ENCODE measurements at places on chromosomes 11 and 22.

- no peak for DNase-seq
Measured at GRCh38 chr11:88535916-88536547, 198.5 kb upstream of the CTSC start.

DNA sequence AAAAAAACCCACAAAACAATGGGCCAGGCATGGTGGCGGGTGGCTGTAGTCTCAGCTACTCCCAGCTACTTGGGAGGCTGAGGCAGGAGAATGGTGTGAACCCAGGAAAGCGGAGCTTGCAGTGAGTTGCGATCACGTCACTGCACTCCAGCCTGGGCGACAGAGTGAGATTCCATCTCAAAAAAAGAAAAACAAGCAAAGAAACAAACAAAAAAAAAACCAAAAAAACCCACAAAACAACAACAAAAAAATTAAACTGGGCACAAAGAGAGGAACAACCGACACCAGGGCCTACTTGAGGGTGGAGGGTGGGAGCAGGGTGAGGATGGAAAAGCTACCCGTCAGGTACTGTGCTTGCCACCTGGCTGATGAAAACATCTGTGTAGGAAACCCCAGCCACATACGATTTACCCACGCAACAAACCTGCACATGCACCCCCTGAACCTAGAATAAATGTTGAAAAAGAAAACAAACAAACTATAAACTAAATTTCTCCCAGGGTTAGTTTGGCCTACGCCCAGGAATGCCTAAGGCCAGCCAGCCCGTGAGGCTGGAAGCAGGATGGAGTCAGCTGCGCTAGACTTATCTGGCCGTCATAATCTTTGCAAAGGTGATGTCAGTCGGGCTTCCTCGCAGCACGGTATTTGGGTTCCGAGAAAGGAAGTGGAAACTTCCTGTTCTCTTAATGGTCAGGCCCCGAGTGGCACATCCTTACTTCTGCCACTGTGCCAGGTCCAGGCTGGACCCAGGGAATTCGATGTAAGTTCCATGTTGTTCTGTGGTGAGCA is 21.9 kb upstream of the CYB5R3 start:
- DNase-seq, result no peak

DNA sequence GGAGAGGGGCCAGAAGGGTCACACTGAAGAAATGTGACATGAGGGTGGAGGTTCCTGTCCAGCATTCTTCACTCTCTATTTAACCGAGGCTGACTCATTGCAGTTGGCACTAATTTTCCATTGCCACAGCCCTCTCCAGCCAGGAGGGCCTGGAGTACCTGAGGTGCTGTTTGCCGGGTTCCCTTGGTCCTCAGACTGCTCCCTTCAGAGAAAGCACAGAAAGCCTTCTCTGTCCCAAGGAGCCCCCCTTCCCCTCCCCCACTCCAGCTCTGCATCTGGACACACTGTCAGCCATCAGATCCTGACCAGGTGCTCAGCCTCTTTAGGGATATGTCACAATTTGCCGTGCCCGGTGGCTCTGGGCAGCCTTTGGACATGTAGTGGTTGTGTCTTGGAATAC is 3.2 kb upstream of the C11orf91 start:
- no peak for DNase-seq

DNA sequence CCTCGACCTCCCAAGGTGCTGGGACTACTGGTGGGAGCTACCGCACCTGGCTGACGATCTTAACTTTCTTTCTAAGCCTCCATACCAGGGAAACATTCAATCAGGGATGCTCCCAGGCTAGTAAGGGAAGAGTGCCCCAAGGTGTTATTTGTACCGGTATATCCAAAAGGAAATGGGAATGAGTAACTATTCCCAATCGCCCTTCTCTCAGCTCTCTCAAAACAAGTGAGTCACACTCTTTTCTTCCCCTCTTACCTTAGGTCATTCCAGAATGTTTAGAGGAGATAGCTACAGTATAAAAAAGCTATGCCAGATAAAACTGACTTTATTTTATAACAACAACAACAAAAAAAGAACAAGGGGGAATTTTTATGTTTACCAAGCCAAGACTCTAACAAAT is 13.7 kb downstream of the DCDC1 start:
- no peak for DNase-seq

GRCh38 chr22:19497245-19497644 is 17.5 kb downstream of the CDC45 start:
- DNase-seq, result no peak

DNA sequence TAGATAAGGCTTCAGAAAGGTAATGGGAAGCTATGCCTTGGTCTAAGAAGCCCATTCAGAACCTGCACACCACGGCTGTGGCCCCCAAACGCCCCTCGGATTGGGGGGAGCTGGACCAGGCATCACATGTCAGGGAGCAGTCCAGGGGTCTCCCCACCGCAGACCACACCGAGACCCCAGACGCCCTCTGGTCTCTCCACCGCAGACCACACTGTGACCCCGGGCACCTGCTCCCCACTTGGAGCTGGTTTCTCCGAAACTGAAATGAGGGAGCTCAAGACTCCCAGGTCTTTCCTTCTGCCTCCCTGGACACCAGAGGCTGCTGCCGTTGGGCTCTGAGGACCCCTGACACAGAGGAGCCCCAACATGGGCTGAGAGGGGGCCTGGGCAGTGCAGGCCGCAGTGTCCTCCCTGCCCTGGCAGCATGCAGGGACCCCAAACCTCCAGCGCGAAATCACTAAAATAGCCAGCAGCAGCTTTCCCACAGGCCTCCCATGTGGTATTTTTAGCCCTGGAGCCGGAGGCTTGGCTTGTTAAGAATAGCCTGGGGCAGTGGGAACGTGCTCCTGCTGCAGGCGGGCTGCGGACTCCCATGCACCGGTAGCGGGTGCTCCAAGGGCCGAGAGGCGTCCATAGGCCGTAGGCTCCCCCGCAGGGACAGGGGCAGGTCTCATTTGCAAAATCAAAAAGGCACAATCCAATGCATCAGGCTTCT is 7.7 kb downstream of the LINC01488 start:
- DNase-seq, result no peak

DNA sequence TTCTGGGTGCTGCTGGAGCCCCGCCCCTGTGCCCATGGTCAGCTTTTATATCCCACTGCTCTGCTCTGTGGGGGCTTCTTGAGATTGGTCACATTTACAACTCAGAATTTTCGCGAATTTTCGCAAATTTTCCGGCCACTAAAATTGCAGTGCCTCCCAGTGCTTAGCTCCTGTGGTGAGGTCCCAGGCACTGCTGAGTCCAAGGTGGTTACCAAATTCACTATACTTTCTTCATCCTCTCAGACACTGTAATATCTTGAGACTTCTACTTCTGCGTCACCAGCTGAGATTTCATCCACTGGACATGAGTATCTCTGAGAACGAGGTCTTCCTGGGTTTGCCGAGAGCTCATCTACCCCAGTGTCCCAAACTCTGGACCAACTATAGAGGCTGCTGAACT is 8.7 kb downstream of the KDM4F start:
- no peak for DNase-seq

- DNase-seq, result no peak
Measured at GRCh38 chr11:120044011-120044675, 93.8 kb downstream of the TRIM29 start.

DNA sequence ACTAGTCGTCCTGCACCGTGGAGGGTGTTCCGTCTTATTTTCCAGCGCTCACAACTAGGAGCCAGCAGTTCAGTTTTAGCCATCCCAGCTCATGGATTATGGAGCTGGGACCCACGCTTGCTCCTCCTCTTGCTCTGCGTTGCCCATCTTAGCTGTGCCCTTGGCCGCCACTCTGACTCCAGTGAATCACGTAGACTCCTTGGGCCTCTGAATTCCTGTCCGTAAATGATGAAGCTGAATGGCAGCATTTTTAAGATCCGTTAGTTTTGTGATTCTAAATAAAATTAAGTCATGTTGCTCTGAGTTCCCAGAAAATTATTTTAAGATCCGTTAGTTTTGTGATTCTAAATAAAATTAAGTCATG is 23.8 kb downstream of the BCR start:
- DNase-seq, result no peak

GRCh38 chr11:126920833-126921232 is 79.7 kb downstream of the KIRREL3 start:
- DNase-seq, result no peak

DNA sequence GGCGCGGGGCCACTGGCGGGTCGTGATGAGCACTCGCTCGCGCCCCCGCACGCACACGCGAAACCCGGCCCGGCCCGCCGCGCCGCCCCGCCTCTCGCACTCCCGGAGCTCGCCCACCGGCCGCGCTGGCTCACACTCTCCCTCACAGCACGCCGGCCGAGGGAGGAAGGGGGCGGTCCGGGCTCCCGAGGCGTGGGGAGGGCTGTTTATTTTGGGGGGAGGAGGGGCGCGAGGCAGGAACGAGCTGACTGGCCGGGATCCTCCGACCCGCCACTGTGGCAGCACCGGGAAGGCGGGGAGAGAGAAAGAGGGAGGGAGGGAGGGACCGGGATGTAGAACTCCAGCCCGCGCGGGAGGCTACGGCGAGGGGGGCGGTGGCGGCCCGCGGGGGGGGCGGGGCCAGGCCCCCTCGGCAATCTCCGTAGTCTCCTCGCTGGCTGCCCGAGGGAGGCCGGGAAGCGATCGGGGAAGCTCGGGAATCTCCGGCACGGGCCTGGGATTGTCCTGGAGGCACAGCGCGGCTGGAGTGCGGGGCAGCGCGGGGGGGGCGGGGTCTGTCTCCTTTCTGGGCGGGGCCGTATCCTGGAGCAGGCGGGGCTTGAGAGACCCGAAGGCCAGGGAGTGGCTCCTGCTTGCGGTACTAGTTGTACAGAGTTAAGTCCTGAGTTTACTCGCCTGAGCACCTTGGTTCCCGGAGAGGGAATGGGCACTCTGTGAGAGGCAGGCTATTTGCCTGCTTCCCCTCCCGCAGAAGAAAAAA is at the start of gene RBFOX2:
Gene RBFOX2 (minus strand): TSS at position 179 of the 760 bp plus-strand sequence. CDS start 399 bp downstream, outside the sequence.
- DNase-seq, result peak; percentile 87

DNA sequence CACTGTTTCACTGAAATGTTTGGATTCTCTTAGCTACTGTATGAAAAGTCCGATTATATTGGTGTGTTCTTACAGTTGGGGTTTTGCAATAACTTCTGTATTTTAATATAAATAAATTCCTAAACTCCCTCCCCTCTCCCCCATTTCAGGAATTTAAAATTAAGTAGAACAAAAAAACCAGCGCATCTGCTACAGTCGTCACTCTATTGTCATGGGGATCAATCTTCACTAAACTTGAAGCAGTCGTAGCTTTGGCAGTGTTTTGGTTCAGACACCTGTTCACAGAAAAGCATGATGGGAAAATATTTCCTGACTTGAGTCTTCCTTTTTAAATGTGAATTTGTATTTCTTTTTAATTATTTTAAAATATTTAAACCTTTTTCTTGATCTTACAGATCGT is 9.4 kb downstream of the PIWIL3 start:
- no peak for DNase-seq

DNA sequence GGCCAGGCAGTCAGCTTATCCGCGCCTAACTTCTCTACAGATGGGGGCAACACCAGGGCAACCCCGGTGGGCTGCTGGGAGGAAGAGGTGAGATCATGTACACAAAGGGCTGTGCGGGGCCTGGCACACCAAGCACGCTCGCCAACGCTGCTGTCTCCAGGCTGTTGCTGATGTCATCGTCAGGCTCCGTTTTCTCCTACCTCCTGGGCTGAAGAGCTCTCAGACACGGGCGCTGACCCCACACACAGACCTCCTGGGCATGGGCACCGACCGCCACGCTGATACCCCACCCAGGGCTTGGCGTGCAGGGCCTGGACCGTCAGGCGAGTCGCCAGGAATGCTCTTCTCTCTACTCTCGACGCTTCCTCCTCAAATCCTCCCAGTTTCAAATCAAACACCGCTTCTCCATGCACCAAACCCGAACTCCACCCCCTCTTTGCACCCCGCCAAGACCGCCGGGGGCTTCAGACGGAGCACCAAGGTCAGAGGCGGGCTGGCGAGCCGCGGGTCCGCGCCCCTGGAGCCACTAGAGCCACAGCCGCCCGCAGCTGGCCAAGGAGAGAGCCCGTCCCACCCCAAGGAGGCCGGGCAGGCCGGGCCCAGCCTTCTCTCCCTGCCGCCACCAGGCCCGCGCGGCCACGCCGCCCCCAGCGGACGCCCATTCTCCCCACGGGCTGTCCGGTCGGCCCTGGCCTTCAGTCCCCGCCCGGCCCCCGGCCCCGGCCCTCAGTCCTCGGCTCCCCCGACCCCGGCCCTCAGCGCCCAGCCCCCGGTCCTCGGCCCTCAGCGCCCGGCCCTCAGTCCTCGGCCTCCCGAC is 772 bp downstream of the SBF1 start:
- DNase-seq, result peak; percentile 68

GRCh38 chr11:127006311-127006710 is 5.7 kb upstream of the KIRREL3 start:
- no peak for DNase-seq

DNA sequence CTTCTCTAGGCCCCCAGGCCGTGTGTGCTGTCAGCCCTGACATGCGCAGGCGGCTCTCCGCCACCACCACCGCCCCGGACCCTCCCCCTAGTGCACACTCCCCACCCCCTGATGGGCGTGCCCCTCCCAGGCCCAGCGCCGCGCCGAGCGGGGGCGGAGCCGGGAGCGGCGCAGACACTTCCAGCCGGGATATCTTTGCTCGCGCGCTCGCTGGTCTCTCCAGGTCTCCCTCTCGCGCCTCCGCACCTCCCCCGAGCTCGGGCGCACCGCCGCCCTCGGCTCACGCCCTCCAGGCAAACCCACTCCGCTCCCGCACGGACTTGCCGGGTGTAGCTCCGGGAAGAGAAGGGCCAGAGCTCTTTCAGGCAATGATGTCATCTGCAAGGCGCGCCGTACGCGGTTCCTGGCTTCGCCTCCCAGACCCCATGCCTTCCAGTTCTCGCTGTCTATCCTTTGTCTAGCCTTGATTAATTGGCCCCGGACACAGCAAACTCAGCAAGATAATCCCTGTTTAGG is at the start of gene SCN3B:
Gene SCN3B (minus strand): TSS at position 59 of the 516 bp plus-strand sequence. CDS start 823 bp downstream, outside the sequence.
- DNase-seq, result peak; percentile 29

DNA sequence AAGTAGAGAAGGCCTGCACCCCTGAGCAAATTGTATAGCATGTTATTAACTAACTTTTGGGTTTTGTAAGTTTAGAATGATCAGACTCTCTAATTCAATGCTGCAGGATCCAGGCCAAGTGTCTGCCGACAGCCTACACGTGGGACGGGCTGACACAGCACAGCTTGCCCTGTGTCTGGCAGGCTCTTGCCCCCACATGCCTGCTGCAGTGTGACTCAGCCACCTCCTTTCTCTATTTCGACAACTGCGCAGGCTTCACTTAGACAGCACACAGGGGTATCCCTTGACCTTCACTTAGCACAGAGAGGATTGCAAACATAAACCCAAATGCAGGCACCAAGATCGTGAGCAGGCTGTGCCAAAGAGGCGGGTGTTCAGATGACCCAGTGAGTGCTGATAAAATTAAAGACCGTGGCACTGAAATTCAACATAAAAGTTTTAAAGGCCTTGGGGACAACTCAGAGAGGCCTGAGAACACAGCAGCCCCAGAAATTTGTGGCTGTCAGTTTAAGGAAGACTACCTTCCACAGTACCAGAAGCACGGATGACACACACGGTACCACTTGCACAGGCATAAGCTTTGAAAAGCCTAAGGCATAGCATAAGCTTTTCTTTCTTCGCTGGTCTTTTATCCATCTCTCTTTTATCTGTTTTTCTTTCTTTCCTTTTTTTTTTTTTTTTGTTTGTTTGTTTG is 37.8 kb downstream of the SCN3B start:
- DNase-seq, result no peak

Measured in stimulated activated CD8-positive, alpha-beta memory T cell treated with anti-CD3 and anti-CD28 coated beads, Interleukin-4, amount 100 ng/mL, for 48 hours (primary cell).